Stimulated activated CD8-positive, alpha-beta memory T cell treated with anti-CD3 and anti-CD28 coated beads, Interleukin-7, amount 100 ng/mL, for 4 hours (primary cell): ENCODE measurements at places on chromosomes 3 and 15.

DNA sequence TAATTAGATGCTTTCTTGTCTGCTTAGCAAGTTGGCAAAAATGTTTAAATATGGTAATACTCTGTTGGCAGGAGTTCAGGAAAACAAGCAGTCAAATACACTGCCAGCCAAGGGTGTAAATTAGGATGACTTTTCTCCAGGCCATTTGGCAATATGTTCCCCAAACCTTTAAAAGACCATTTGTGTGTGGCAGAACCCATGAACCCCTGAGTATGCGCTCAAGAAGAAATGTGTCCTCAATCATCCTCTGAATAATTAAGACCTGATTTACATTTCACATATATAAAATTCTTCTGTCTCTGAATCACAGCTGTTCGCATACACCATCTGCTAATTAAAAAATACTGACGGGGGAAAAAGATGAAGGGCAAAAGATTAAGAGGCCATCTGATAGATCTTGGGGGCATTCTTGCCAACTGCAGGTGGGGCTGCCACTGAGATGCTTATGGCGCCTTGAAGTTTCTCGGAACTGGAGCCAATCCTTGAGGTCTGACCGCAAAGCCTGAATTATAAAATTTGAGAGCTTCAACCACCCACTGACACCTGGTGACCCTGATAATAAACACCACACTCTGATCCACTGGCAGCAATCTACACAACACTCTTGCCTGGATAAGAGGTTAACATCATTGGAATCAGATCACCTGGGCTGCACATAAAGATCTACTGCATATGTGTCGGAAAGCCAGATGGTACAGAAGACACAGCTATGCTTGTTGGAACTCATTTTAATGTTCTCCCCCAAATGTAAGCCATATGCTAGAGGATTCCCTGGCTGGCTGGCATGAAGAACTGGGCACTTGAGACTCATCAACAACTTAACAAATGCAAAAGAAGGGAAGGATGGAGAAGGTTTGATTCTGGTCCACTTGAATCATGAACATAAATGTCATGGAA, 190.6 kb downstream of the OSBPL10 start:
- DNase-seq = no peak

- no peak for DNase-seq
These were observed 43.3 kb upstream of the GSK3B start for GRCh38 chr3:120137548-120137947.

GRCh38 chr3:65871305-65872141, 167.2 kb downstream of the MAGI1 start:
- no peak for DNase-seq

DNA sequence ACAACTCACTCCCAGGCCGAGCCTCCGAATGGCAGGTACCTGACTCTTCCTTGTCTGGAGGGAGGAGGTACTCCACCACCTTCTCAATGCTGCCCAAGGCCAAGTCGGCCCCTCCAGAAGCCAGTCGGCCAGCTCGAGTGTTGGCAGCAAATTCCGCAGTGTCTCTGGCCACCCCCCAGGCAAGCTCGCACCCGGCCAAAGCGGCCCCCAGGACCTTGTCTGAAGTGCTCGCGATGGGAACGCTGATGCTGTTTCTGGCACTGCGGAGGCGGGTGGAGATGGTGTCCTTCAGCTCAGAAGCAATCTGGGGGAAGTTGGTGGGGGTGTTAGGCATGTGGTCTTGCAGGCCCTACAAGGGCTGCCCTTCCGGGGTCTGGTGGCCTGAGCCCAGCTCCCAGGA, 9.2 kb downstream of the PLIN1 start:
- no peak for DNase-seq

DNA sequence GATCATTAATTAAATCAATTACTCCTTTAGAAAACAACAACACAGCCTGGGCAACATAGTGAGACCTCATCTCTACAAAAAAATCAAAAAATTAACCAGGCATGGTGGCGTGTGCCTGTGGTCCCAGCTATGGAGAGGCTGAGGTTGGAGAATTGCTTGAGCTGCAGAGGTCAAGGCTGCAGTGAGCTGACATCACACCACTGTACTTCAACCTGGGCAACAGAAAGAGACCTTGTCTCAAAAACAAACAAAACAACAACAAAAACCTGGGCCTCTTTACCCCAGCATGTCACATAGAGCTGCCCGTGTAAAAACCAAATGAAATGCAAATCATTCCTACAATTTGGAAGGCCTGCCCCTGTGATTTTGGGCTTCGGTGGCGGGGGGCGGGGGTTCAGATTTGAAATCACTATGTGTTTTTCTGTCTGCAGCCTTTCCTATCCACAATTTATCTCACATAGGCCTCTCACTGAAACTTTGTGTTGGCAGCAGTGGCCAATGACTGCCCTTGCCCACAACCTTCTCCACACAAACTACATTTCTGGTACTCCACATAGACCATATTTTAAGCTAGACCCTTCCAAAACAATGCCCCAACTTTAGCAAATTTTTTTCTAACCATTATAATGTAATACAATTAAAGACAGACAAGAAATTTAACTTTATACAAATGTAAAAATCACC, 6.5 kb downstream of the ADAM10 start:
- no peak for DNase-seq

GRCh38 chr3:66037330-66037985, 1.3 kb downstream of the MAGI1 start:
- DNase-seq = no peak

DNA sequence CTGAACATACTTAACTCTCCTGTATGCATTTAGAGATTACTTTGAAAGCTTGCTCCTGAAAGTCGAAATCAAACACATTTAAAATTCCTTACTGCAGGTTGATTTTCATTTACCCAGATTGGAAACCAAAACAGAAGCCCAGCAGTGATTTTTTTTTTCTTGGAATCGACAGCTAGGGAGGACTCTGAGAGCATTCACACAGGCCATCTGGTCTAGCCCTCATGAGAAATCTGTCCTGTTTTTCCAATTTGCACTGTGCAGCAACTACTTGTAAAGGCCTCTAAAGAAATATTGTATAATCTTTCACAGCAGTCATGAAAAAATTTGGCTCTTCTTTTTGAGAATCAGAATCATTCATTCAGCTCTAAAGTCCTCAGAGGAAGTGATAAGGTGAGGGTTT, 179.2 kb downstream of the KCNAB1 start:
- no peak for DNase-seq

DNA sequence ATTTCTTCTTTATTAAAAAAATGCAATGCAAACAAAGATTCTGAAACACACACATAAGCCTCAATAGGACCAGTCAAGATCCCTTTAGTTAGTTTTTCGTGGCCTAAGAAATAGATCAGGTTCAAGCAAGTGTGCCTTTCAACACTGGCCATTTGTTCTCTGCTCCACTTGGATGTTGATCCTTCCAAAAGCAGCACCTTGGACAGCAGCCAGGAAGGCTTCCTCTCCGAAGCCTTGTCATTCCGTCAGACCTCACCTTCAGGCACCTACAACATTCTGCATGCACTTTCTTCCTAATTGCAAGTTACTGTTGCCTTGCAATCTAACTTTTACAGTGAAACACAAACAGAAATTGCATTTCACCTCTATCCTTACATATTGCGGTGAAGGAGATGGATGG, 155.9 kb upstream of the FEZF2 start:
- DNase-seq = no peak
